ENCODE measurements at places on chromosomes 7 and 10.

DNA sequence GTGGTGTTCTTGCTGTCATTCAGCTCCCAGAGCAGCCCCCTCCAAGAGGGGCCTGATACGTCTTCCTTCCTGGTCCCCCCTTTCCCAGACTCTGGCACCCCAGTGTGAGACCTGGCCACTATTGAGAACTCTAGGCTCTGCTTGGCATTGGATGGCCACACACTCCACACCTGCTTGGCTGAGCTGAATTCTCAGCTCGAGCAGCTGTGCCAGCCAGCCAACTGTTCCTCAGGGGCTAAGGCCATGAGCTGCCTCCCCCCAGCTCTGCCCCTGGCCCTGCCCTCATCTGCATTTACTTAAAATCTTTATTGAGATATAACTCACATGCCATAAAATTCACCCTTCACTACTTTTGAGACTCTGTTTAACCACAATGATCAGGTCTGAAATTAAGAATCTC, 6.7 kb downstream of the TLL2 start:
- DNase-seq: no peak

GRCh38 chr7:66281678-66282590, 76.8 kb downstream of the TPST1 start:
- no peak for DNase-seq

GRCh38 chr7:21429786-21430574, 2.1 kb downstream of the SP4 start:
- DNase-seq: no peak

- DNase-seq: no peak
Observed at GRCh38 chr7:137976696-137977095, 25.2 kb downstream of the CREB3L2 start.

GRCh38 chr7:126103582-126103981, 1149.2 kb downstream of the GRM8 start:
- DNase-seq: no peak

- no peak for DNase-seq
Observed at GRCh38 chr7:115249080-115249479, 327.2 kb downstream of the MDFIC start.

DNA sequence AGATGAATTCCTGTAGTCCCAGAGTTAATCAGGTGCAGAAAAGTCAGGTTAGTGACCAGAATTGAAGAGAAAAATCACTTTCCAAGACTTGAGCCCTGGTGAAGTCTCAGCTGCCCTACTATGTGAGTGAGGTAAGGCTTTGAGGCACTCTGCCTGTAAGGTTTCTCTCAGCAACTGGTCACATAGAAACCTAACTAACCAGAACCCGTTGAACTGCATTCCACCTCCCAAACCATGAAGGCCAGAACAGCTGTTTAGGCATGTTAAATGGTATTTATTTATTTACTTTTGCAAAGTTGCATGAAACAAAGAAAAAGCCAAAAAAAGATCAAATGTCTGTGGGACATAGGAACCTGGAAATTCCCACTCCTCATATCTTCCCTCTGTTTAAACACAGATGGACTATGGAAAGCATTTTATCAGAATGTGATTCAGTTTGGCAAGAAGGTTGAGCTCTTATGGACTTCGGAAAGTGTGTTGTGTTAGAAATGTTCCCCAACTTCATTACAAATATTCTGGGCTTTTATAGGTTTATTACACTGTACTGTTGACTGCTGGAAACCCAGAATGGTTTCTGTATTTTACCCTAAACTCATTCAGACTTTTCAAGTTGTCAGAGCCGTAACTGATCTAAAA, 12.8 kb upstream of the GPR85 start:
- DNase-seq: no peak

Data from NCI-H1417 treated with DMSO at 0.1 percent for 48 hours (cell line).